Kidney epithelial cell (primary cell): ENCODE measurements at places on chromosomes 2 and 18.

GRCh38 chr2:28633204-28633603 lies 118.4 kb upstream of the PPP1CB start:
- no peak for DNase-seq

DNA sequence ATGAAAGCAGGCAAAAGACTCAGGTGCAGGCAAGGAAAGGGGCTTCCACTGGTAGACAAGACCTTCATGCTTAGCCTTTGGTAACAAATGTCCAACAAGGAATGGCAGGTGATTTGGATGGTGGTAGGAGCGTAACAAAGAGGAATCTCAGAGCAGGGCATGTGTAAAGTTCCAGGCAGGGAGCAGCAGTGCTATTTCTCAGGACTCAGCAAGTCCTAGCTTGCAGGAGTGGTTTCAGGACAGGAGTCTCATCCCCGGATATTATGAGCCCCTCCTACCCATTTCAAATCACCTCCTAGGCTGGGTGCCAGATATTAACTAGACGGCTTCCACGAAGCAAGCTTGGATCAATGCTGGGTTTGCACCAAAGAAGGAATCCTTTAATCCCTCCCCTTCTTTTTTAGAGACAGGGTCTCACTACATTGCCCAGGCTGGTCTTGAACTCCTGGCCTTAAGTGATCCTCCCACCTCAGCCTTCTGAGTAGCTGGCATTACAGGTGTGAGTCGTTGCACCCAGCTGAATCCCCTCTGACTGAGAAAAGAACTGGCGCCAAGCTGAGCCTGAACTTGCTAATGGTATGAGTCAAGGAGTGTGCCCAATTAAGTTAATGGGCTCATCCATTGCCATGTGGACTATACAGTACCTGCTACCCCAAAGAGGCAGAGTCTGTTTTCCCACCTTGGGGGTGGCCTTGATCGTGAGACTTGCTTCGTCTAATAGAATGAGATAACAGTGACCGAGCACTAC lies 190.3 kb downstream of the ARL4C start:
- no peak for DNase-seq

DNA sequence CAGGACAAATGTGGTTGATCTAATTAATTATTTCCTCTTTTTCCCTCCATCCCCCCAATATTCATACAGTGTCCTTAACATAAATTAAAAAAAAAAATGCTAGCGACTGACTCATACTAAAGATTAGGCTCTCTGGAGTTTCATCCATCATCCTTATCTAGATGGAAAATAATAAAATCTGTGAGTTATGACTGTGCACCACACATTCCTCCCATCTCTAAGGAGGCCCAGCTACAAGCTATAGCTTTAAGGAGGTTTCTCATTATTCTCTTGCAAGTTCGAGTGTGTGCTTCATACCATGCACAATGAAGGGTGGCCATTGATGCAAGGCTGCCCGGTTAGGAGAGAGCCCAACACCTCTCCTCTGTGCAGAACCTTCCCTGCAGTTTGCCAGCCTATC lies 77.3 kb downstream of the XDH start:
- no peak for DNase-seq

DNA sequence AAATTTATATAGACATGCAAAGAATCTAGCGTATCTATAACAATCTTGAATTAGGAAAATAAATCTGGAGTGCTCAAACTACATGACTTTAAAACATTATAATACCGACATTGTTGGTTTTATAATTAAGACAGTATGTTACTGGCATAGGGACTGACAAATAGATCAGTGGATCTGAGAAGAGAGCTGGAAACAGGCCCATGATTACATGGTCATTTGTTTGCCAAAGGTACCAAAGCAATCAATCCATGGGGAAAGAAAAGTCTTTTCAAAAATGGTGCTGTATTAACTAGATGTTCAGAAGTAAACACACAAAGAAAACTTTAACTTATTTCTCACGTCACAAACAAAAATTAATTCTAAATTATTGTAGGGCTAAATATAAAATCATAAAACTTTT lies 124.2 kb downstream of the BCL2L11 start:
- no peak for DNase-seq

GRCh38 chr2:234446404-234447076 lies 50.3 kb downstream of the ARL4C start:
- no peak for DNase-seq

GRCh38 chr18:40006634-40007033 lies 1948.4 kb upstream of the PIK3C3 start:
- DNase-seq = no peak

GRCh38 chr18:8097399-8097798 lies 511.8 kb upstream of the RAB12 start:
- no peak for DNase-seq

DNA sequence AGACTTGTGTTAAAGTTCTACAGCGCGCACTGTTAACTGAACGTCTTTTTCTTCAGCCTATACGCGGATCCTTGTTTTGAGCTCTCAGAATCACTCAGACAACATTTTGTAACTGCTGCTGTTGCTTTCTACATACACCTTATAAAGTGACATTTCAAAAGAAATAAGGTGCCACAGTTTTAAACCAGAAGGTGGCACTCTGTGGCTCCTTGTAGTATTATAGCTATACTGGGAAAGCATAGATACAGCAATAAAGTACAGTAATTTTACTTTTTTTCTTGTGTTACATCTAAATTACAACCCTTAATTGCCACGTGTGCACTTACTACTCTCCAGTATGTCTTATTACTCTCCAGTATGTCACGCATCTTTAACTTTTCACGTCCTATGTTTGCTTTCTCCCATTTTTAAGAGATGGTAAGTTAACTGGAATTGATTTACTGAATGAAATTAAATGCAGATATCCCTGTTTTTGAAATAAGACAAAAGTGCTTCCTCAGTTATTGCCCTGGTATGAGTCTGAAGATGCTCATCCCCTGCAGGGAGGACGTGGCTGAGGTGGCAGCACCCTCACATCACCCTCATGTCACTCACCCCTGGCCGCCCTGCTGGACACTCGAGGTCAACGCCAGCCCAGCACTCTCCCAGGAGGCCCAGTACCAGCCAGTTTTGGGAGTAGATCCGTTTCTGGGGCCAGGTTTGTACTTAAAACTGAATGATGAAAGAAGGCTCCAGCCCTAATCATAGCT lies 37.8 kb downstream of the GORASP2 start:
- DNase-seq = no peak

DNA sequence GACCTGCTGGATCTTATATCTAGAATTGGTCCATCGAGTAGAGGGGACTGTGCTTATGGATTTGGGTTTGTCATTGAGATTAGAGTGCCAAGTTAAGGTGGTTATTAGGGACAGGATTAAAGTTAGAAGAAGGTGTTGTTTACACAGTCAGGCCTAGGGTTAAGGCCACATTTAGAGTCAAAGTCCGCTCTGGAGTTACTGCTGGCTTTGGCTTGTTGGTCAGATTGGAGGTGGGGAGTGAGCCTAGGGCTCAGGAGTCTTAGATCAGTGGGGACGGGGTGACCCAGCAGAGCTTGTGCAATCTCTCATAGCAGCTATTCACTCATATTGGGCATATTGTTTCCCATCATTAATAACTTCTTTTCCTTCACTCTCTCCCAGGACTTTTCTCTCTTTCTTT lies 13.5 kb upstream of the EPAS1 start:
- no peak for DNase-seq

DNA sequence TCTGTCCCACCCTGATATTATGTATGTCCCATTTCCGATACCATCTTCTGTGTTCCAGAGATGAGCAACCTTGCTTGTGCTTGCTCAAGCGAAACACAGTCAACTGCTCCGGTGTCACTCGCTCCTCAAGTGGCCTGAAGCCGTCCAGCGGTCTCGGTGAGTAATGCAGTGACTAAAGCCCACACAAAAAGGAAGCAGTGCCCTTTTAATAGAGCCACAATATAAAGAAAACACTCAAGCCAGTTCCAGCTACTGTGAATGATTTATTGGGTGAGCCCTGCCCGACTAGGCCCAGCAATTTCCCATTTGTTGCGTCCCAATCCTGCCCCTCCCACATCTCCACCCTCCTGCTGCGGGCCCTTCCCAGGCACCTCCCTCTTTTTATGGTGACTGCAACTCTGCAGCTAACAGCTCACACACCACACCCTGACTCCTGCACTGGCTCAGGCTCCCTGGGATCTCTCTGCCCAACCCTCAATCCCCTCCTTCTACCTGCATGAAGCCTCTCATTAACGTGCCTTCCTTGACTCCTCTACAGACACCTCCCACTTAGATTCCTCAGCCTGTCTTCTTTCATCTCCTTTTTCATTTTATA lies 44.2 kb upstream of the DSC1 start:
- DNase-seq = peak; percentile 86

GRCh38 chr2:69100220-69100723 lies 87.3 kb downstream of the ANTXR1 start:
- DNase-seq = no peak

DNA sequence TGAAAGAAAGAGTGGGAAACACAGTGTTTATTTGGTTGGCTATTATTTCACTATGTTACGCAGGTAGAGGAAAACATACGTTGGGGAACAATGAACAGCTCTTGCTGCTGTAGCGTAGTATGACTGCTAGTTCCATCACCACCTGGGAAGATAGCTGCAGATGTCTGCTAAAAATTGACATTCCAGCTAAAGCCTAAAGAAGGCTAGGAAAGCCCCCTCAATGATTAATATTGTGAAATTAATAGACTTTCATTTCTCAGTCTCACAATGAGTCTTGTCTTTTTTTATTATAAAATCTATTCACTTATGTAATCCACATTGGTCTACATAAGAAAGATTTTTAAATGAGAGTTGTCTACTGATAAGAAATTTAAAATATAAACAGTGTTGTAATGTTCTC lies 165.7 kb downstream of the CPS1 start:
- no peak for DNase-seq
